ENCODE measurements at places on chromosomes 12 and 14.

DNA sequence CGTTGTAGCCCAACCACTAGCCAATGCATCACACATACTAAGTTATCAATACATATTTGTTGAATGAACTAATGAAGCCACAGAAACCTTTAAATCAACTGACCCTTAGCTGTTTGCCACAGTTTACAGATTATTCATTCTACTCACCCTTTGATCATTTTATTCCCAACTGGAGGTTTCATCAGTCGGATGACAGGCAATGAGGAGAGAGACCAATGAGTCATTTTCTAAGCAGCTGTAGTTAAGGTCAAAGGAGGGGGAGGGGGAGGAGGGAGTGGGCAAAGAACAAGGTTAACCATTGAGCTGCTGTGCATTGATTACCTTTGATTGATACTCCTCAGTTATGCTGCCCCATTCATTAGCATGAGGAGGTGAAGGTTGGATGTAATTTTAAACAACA lies 469.5 kb downstream of the VRK1 start:
- no peak for DNase-seq

DNA sequence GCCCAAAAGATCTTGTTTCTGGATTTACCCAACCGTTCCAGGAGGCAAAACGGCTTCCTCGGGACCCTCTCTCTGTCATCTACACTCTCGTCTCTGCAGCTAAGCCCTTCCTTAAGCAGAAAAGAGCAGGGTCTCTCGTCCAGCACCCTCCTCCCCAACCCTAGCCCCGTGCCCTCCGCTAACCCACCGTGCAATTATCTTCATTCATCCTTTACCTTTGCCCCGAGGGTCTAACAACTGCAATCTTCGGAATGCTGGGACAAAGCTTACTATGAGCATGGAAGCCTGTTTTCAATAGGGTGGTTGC lies 276 bp upstream of the BMAL2 start:
- no peak for DNase-seq

GRCh38 chr12:55839345-55840140 lies 3.2 kb downstream of the MMP19 start:
- DNase-seq, result no peak

- DNase-seq, result no peak
These were observed 445.4 kb downstream of the BCL11B start for GRCh38 chr14:98826618-98827017.

- DNase-seq, result no peak
These were observed 71.2 kb downstream of the ITPK1 start for GRCh38 chr14:93044556-93044955.

DNA sequence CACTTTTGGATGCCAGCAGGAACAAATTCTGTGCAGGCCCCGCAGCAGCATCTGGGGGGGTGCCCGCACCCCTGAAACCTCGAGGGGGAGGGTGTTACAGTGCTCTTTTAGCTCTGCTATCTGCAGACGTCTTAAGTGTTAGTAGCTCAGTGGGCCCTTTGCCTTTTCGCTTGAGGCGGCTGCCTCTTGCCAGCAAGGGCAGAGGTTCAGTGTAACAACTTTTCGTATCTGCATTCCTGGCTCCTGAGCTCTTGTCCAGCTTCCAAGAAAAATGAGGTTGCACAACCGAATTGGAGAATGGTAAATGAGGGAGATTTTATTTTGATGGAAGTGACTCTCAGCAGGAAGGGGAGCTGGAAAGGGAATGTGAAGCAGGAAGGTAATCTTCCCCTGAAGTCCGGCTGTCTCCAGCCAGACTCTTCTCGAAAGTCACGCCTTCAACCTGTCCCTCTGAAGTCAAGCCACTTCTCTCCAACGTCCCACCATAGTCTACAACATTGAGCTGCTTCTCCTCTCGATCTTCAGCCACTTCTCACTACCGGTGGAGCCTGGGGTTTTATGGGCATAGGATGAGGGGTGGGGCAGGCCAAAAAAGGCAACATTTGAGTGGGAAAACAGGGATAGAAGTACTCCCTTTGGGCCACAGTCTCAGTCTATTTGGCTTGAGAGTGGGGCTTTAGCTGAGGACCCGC lies 17.8 kb downstream of the TAS2R50 start:
- no peak for DNase-seq

GRCh38 chr12:89693639-89694202 lies 14.9 kb downstream of the ATP2B1 start:
- DNase-seq, result no peak

- no peak for DNase-seq
These were observed 80.6 kb upstream of the STRN3 start for GRCh38 chr14:31106768-31107167.

DNA sequence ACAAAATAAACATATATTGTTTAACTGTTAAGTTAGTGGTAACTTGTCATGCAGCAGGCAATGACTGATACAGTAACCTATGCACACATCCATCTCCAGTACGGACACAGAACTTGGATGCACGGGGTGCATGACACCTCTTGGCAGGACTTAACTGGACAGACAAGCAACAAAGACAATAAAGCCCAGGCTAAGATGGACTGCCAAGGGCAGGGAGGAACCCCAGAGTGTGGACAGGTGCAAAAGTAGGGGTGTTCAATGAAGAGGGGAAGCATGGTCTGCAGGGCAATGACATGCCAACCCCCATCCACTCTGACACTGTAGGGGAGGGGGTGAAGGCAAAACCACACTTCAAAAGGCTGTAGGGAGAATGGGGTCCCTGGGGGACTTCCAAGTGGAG lies 11.7 kb downstream of the SSH1 start:
- DNase-seq, result no peak

- DNase-seq, result no peak
These were observed 220.3 kb downstream of the KIF26A start for GRCh38 chr14:104358528-104359300.

DNA sequence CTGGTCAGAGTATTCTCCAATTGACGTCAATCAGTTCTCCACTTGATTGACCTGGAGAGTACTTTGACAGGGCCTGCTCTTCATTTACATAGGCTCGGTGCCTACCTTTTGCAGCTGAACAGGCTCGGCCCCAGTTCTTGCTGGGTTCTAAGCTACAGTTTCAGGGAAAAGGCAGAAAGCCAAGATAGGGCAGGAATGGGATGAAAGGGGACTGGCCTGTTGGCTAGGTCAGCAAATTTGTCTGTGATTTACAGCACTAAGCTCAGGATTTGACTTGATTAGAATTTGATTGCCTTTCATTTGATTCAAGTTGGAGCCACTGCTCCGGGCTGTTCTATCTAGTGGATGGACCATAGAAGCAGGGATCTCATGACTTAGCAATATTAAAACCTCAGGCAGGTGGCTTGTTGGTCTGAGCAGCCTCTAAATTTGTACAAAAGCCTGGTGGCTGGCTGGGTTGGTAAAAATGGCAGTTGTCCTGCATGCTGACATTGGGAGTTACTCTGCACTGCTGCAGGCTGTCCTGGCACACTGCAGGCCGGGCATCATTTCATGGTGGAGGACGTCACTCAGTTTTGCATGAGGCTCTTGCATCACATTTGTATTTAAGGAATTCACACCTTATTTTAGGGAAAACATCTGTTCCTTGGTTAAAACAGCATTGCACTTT lies 71.8 kb downstream of the BICD1 start:
- no peak for DNase-seq

Measured in stimulated activated naive CD4-positive, alpha-beta T cell (primary cell).